ENCODE measurements at places on chromosomes 4 and X. TPM values are rescaled to one million over a fixed set of nuclear protein-coding genes. Genes with fewer than 3 reads are reported as not detected.

HDAC6 gene
- total RNA-seq: 196 TPM

TLR1 gene
- total RNA-seq: 0.82 TPM

CCDC158 gene
- total RNA-seq: not detected

SPANXA1 gene
- total RNA-seq: not detected

RIBC1 gene
- total RNA-seq: 2.0 TPM

LUZP4 gene
- not detected for total RNA-seq

SLC10A6 gene
- not detected for total RNA-seq

GASK1B gene
- 29.1 TPM for total RNA-seq

CENPVL2 gene
- 0.49 TPM for total RNA-seq

SLC49A3 gene
- total RNA-seq: 10.5 TPM

- peak within 1 kb of the TSS; percentile 28 for H3K27ac ChIP-seq
- peaks cover 73% of the 10 kb centered on the region for H3K27me3 ChIP-seq
- no peaks in the 10 kb centered on the region for H3K36me3 ChIP-seq
- DNase-seq: peak; percentile 78
Measured at GRCh38 chr4:98658287-98659105, at the start of gene TSPAN5. TSS of gene TSPAN5 (minus strand) at chr4:98658611.

- no peak overlapping the region for H3K27ac ChIP-seq
- no peaks in the 10 kb centered on the region for H3K27me3 ChIP-seq
- peaks cover 5% of the 10 kb centered on the region for H3K36me3 ChIP-seq
Measured at GRCh38 chr4:133162941-133163340, 13.8 kb downstream of the PCDH10 start.

- no peak for DNase-seq
- peaks cover 6% of the 10 kb centered on the region for H3K36me3 ChIP-seq
- H3K4me1 ChIP-seq: peaks cover 29% of the 10 kb centered on the region
- peak overlapping the region; percentile 25 for H3K27ac ChIP-seq
- no peaks in the 10 kb centered on the region for H3K27me3 ChIP-seq
Measured at GRCh38 chr4:106268786-106269185, 47.2 kb downstream of the TBCK start.

DNA sequence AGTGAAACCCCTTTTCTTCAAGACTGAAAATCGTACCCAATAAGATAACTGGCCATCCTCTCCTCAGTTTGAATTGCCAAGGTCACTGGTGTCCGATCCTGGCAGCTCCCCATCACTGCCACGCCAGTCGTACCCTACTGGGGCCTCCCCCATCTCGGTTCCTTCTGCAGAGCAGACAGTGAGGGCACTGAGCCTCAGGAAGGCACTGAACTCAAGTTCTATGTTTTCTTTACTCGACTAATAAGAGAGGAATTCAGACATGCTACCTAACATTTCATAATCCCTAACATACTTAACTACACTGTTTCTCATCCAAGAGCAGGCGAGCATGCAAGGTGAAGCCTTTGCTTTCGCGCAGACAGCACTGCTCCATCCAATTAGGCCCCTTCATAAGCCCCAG is 23.4 kb downstream of the ZFYVE28 start:
- H3K4me3 ChIP-seq: no peak overlapping the region
- H3K27me3 ChIP-seq: peaks cover 26% of the 10 kb centered on the region
- H3K27ac ChIP-seq: no peak overlapping the region

GRCh38 chr4:140019619-140020347 is 134.2 kb downstream of the MAML3 start:
- H3K36me3 ChIP-seq: peaks cover 7% of the 10 kb centered on the region
- no peaks in the 10 kb centered on the region for H3K27me3 ChIP-seq
- H3K4me3 ChIP-seq: no peak overlapping the region

DNA sequence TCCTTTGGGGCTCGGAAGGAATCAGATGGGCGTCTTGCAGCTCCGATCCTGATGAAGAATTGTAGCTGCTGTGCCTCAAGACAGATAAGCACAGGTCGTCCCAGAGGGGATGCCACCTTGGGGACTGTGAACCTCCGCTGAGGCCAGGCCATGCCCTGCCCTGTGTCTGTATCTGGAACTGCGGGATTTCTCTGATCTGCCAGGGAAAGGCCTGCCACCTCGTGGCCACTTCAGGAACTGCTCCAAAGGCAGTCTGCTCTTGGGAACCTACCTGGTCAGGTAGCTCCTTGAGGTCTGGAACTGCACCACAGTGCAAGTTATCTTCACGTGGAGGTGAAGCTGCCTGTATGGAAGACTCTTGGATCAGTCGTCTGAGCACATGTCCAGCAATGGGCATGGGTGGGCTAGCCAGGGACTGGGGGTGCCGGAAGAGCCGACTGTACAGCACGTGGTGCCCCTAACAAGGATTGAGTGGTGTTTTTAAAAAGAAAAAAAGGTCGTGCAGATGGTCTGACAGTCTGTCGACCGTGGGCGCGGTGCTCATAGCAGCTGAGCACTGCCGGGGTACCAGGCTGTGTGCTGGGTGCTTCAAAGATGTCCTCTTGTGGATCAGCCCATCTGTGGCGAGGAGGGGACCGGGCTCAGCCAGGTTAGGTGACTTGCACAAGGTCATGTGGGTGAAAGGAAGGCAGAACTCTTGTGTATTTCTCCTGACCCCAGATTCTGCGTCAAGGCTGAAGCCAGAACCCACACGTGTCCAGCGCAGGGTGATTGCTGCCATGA is 3.1 kb upstream of the GRPEL1 start:
- no peak overlapping the region for H3K27ac ChIP-seq
- peaks cover 27% of the 10 kb centered on the region for H3K4me1 ChIP-seq
- peak overlapping the region; percentile 13 for H3K4me3 ChIP-seq
- H3K27me3 ChIP-seq: peaks cover 14% of the 10 kb centered on the region

GRCh38 chr4:146640465-146641061 is 1.9 kb downstream of the POU4F2 start:
- DNase-seq: no peak
- H3K27ac ChIP-seq: no peak overlapping the region

GRCh38 chr4:180618396-180618795 is 1624.8 kb upstream of the TENM3 start:
- H3K27me3 ChIP-seq: no peaks in the 10 kb centered on the region
- no peaks in the 10 kb centered on the region for H3K4me1 ChIP-seq
- no peak overlapping the region for H3K27ac ChIP-seq
- no peak for DNase-seq
- H3K4me3 ChIP-seq: no peak overlapping the region

DNA sequence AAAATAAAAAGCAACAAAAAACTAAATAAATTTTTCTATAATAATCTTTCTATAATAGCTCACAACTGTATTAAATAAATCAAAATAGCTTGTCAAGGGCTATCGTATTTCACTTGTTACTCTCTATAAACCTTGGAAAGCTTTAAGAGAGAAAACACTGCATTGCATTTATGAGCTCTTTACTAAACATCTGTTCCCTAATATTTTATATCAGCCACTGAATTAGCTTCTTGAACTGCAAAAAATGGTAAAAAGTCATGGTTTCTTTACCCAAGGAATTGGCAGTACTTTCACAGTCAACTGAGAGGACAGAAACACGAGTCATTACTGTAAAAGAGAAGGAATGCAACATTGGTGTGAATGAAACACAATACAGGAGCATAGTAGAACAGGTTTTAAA is 671.2 kb downstream of the PCDH18 start:
- H3K4me3 ChIP-seq: no peak overlapping the region
- no peak overlapping the region for H3K27ac ChIP-seq
- no peaks in the 10 kb centered on the region for H3K36me3 ChIP-seq
- no peaks in the 10 kb centered on the region for H3K27me3 ChIP-seq
- H3K4me1 ChIP-seq: peaks cover 36% of the 10 kb centered on the region

GRCh38 chr4:124025428-124025827 is 628.8 kb downstream of the SPRY1 start:
- H3K4me3 ChIP-seq: no peak overlapping the region
- no peak overlapping the region for H3K27ac ChIP-seq
- no peaks in the 10 kb centered on the region for H3K27me3 ChIP-seq
- peaks cover 7% of the 10 kb centered on the region for H3K36me3 ChIP-seq

GRCh38 chrX:69182818-69183380 is 17.6 kb upstream of the PJA1 start:
- no peaks in the 10 kb centered on the region for H3K36me3 ChIP-seq
- H3K4me3 ChIP-seq: no peak overlapping the region

DNA sequence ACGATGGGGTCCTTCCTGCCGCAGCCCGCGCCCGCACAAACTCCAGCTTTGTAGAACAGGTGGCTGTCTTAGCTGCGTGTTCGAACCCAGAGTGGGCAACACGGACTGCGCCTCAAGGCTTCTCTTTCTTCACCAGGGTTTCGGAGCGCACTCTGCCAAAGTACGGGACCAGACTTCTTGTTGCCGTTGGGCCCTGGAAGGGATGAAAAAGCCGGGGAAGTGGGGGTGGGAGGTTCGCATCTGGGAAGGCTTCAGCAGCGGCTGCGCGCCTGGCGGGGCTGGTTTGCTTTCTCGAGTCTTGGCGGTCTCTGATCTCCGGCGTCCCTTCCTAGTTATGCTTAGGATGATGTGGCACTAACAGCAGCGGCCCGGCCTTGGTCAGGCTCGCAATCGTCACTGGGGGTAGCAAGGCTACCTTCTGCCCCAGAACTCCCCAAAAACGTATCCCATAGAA is 673 bp downstream of the PARM1 start:
- DNase-seq: no peak
- peaks cover 23% of the 10 kb centered on the region for H3K4me1 ChIP-seq
- peaks cover 87% of the 10 kb centered on the region for H3K27me3 ChIP-seq
- peak overlapping the region; percentile 82 for H3K4me3 ChIP-seq

DNA sequence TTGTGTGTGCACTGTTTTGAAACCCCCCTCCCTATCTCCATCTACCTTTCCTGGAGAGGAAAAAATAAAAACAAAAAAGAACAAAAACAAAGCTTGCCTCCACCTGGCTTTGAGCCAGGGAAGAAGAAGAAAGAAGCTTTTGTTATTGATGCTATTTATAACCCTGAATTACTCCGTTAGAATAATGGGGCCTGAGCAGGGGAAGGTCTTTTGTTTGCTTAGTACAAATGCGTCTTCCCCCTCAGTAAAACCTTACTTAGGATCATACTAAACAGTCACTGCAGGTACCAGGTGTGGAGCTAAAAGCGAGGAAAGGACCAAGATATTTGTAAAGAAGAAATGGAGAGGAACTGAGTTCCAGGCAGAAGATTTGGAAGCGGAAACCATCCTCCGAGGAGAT is 352.1 kb downstream of the KCNIP4 start:
- DNase-seq: no peak
- no peak overlapping the region for H3K27ac ChIP-seq
- peaks cover 7% of the 10 kb centered on the region for H3K4me1 ChIP-seq
- H3K27me3 ChIP-seq: peaks cover 2% of the 10 kb centered on the region
- no peak overlapping the region for H3K4me3 ChIP-seq
- H3K36me3 ChIP-seq: no peaks in the 10 kb centered on the region

DNA sequence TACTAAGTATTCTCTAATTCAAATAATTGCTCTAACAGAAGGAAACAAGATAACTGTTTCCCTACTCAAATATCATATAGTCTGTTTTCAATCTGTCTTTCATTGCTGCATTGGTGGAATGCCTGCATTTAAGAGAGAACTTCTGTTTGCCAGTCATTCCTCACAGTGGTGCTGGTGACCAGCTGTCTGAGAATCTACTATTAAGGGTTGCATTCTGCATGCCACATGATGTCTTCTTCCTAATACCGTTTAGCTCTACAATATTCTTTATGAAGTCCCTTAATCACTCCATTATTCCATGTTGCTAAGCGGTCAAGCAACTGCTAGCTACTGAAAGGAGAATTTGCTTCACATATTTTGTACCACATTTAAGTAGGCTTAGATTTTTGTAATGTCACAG is 167.1 kb upstream of the CENPE start:
- no peak for DNase-seq
- H3K27ac ChIP-seq: no peak overlapping the region
- no peaks in the 10 kb centered on the region for H3K36me3 ChIP-seq
- H3K4me3 ChIP-seq: no peak overlapping the region
- H3K27me3 ChIP-seq: no peaks in the 10 kb centered on the region

GRCh38 chrX:110287605-110288004 is 30.3 kb downstream of the AMMECR1 start:
- H3K27me3 ChIP-seq: no peaks in the 10 kb centered on the region
- H3K27ac ChIP-seq: no peak overlapping the region
- no peaks in the 10 kb centered on the region for H3K4me1 ChIP-seq
- peaks cover 7% of the 10 kb centered on the region for H3K36me3 ChIP-seq
- DNase-seq: no peak

DNA sequence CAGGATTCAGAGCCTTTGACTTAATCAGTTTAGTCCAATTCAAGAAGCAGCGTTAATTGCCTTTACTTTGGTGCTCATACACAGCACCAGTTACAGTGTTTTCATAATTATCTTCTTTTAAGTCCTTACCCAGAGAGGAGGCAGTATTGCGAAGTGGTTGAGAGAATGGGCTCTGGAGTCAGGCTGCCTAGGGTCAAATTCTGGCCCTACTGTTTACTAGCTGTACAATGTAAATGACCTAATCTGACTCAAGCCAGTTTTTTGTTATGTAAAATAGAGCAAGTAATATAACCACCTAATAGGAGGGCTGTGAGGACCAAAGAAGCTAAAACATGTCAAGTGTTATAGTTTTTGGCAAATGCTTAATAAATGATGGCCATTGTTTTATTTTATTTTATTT is 27.6 kb downstream of the WDR44 start:
- H3K27ac ChIP-seq: no peak overlapping the region
- H3K27me3 ChIP-seq: no peaks in the 10 kb centered on the region
- no peak overlapping the region for H3K4me3 ChIP-seq
- H3K36me3 ChIP-seq: peaks cover 6% of the 10 kb centered on the region
- no peaks in the 10 kb centered on the region for H3K4me1 ChIP-seq

GRCh38 chr4:123250843-123251242 is 145.8 kb upstream of the SPRY1 start:
- DNase-seq: no peak
- peak overlapping the region; percentile 80 for H3K27ac ChIP-seq
- no peaks in the 10 kb centered on the region for H3K27me3 ChIP-seq
- no peak overlapping the region for H3K4me3 ChIP-seq
- H3K36me3 ChIP-seq: peaks cover 2% of the 10 kb centered on the region

GRCh38 chrX:38975368-38975942 is 174.2 kb downstream of the MID1IP1 start:
- no peak for DNase-seq
- H3K4me3 ChIP-seq: no peak overlapping the region
- H3K36me3 ChIP-seq: no peaks in the 10 kb centered on the region
- H3K27me3 ChIP-seq: no peaks in the 10 kb centered on the region
- H3K4me1 ChIP-seq: no peaks in the 10 kb centered on the region

DNA sequence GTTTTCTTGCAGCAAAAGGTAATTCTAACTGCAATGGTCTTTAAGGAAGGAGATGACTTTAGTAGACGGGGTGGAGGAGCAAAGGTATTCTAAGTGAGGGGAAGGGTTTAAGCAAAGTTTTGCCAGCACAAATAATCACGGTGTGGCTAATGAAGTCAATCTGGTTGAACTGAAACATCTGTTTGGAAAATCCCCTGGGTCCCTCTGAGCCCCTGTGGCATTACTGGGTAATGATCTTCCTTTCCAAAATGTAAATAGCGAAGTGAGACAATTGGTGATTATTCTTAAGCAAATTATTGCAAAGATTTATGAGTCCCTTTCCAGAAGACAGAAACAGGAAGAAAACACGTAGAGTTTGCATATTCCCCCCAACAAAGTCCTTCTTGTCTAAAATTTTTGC is 47.2 kb downstream of the FGFBP1 start:
- H3K4me1 ChIP-seq: no peaks in the 10 kb centered on the region
- DNase-seq: no peak
- H3K36me3 ChIP-seq: no peaks in the 10 kb centered on the region

GRCh38 chrX:119478504-119478903 is 10.3 kb downstream of the SLC25A5 start:
- H3K27me3 ChIP-seq: no peaks in the 10 kb centered on the region
- no peaks in the 10 kb centered on the region for H3K36me3 ChIP-seq
- DNase-seq: no peak
- H3K4me1 ChIP-seq: no peaks in the 10 kb centered on the region
- H3K27ac ChIP-seq: no peak overlapping the region

GRCh38 chrX:153735274-153735673 is 10.6 kb downstream of the ABCD1 start:
- no peak overlapping the region for H3K27ac ChIP-seq
- DNase-seq: no peak
- no peaks in the 10 kb centered on the region for H3K27me3 ChIP-seq

Data from mesothelial cell of epicardium (in vitro differentiated cells).